COR-L47 (cell line): ENCODE measurements at places on chromosomes 11 and 22.
A peak's percentile ranks its signal among the peaks of the same experiment; 100 is the strongest.

DNA sequence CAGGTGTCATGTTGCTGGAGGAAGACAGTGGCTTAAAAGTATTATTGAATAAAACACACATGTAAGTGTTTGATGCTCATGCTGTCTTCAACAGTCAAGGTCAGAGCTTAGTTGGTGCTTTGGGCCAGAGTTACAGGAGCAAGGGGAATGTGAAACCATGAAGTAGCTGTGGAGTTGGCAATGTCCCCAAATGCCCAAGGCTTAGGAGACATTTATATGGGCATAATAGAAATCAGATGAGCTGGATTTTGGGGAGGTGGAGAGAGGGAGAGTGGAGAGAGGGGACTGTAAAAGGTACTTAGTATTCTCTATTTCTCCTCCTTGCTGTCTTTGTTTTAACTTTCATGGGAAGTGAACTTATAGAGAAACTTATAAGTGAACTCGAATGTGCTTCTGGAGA is 407.8 kb downstream of the ETS1 start:
- DNase-seq: no peak

DNA sequence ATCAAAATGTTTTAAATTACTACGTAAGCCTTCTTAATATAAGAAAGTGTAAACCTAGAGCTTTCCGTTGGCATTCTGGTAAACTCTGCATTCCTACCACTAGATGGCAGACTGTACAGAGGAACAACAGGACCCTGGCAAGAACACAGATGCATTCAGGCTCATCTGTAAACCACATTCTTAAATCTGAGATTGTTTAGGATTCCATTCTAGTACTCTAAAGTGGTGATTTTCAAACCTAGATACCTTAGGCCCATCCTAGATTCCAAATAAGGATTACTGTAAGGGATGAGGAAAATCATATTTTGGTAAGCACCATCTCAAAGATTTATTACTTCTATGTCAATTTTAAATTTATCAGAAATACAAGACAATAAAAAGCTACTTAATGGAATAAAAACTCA is 26.9 kb downstream of the PICALM start:
- peak; percentile 69 for DNase-seq

DNA sequence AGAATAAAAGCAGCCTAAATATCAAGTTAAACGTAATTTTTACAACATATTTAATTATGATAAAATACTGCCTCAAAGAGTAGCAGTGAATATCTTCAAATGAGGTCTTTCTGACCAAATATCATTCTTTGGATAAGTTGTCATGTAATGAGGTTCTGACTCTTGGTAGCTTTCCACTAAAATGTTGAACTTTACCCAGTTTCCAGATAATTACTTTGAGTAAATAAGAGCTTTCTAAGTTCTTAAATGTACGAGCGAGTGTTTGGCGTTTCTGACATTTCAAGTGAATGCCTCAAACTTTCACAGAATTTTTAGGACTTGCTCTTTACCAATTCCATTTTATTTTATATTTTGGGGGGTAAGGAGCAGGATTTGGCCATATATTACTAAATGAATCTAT is 1515.2 kb downstream of the FAM181B start:
- DNase-seq: no peak

DNA sequence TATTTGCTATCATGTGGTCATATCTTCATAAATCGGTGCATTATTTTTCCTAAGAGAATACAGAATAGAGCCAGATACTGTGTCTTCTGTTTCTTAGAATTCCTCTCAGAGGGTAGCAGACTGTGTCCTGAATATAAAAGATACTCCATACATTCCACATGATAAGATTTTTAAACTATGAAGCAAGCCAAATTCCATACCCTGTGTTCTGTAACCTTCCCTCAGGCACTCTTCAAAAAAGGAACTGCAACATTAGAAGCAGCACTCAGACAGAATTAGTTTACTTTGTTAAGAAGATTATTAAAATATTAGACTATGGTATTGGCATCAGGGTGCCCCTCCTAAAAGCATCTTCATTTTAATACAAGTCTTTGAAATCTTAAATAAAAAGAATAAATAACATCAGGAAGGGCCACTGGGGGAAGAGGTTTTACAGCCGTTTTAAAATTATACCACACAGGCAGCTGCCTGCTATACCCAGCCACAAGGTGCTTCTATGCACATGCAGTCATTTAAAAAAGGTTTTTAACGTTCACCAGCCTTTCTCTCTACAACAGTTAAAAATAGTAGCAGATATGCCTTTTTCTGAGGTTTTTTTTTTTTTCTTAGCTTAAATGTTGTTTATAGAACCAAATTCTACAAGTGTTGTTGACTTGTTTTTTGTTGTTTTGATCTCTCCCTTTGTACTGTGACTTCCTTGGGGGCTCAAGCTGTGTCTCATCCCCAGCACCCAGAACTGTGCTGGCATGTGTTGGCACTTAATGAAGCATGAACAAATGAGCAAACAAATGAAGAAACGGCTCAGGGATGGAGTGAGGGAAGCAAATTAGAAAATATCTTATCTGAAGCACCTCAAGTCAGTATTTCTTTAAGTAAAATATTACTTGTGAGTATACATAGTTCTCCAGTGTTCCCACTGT is 54.7 kb upstream of the CCDC89 start:
- DNase-seq: no peak

GRCh38 chr11:125903711-125904659 is at the start of gene DDX25:
DDX25 (plus strand) TSS chr11:125904508; CDS start chr11:125904518, 10 bp downstream.
- peak; percentile 25 for DNase-seq

- no peak for DNase-seq
Measured at GRCh38 chr11:108559904-108560303, 33.7 kb downstream of the EXPH5 start.

DNA sequence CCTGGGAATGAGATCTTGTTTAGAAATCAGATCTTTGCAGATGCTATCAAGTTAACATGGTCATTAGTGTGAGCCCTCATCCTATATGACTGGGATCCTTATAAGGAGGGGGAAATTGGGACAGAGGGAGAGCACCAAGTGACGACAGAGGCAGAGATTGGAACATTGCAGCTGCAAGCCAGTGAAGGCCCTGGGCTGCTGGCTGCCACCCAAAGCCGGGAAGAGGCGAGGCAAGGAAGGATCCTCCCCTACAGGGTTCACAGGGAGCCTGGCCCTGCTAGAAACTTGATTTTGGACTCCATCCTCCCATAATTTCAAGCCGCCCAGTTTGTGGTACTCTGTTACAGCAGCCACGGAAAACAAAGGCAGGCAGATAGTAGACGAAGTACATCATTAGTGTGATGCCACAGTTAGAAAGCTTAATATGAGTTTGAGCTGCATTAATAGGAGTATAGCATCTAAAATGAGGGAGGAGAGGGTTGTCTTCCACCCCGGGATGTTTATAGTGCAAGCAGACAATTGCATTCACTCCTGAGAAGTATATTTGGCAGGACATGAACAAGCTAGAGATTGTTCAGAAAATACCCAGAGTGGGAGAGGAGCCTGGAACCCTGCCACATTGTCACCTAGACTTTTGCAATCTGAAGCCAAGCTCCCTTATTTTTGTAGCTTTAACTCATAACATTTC is 56.8 kb upstream of the CLMP start:
- DNase-seq: no peak

GRCh38 chr11:70614034-70614681 is 215.8 kb downstream of the CTTN start:
- DNase-seq: no peak

- DNase-seq: peak; percentile 88
Measured at GRCh38 chr22:46731246-46732040, 6.6 kb downstream of the CERK start.

GRCh38 chr22:46753360-46753759 is 9.1 kb upstream of the TBC1D22A start:
- no peak for DNase-seq

DNA sequence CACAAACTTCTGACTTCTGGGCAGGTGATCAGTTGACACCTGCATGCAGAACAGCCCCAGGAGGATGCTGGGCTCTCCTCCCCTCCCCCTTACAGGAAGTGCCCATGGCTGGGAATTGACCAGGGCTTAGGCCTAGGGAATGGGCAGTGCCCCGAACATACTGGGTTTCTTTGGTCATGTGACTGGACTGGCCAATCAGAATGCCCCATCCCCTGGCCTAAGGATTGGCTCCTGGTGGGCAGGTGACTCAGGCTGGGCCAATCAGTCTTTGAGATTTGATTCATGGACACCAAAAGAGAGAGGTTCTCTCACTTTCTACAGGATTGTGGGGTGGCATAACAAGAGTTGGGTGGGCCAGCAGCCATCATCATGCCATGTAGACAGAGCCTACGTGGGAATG is 37.1 kb downstream of the MCM5 start:
- DNase-seq: no peak

DNA sequence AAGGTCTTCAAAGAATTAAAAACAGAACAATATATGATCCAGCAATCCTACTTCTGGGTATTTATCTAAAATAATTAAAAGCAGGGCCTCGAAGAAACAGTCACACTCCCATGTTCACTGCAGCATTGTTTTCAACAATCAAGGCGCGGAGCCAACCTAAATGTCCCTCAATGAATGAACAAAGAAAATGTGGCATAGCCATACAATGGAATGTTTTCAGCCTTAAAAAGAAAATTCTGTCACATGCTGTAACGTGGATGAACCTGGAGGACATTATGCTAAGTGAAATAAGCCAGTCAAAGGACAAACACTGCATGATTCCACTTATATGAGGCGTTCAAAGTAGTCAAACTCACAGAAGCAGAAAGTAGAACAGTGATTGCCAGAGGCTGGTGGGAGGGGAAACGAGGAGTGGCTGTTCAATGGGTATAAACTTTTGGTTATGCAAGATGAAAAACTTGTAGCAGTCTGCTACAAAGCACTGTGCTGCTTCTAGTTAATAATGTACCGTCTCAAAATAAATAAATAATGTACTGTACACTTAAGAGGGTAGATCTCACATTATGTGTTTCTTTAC is 41.2 kb downstream of the SNX19 start:
- no peak for DNase-seq

GRCh38 chr11:75826461-75827230 is 11.6 kb downstream of the UVRAG start:
- DNase-seq: no peak

DNA sequence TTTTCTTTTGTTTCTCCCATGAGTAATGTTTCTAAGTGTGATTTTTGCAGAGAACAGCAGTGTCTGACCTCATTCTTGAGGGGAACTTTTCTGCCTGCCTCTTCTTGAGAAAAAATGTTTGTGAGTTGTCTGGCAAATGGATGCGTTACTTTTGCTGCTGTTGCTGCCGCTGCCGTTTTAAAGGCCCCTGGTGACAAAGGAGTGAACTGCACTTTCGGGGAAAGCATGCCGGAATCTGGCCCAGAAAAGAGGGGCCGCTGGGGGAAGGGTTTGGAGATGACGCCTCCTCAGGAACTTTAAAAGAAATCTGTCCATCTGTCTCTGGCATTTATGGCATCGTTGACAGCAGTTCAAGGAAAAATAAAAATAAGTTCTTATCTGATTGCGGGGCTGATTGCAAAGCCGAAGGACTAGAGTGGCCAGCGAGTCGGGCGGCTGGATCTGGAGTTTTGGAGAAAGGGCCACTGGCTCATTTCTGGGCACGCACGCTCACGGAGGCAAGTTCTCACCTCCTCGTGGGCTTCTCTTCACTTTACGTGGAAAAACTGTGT is 16.5 kb downstream of the ZBTB16 start:
- no peak for DNase-seq

DNA sequence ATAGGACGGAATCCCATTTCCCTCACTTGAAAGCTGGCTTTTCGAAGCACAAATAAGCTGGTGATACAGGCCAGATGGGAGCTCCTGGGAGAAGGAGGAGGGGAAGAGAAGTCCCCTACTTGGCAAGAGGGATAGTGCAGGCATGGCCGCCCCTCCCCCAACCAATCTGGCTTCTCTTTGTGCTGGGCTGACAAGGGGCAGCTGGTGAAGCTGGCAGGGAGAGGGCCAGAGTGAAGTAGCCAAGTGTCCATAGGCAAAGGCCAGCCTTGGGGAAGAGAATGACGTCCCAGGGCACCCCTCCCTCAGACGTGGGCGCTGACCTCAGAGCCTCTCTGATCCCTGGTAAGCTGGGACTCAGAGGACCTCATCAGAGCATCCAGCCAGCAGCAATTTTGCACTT is 78.7 kb upstream of the GRAMD1B start:
- DNase-seq: no peak

- no peak for DNase-seq
Measured at GRCh38 chr11:103078710-103079109, 13.2 kb downstream of the DCUN1D5 start.

DNA sequence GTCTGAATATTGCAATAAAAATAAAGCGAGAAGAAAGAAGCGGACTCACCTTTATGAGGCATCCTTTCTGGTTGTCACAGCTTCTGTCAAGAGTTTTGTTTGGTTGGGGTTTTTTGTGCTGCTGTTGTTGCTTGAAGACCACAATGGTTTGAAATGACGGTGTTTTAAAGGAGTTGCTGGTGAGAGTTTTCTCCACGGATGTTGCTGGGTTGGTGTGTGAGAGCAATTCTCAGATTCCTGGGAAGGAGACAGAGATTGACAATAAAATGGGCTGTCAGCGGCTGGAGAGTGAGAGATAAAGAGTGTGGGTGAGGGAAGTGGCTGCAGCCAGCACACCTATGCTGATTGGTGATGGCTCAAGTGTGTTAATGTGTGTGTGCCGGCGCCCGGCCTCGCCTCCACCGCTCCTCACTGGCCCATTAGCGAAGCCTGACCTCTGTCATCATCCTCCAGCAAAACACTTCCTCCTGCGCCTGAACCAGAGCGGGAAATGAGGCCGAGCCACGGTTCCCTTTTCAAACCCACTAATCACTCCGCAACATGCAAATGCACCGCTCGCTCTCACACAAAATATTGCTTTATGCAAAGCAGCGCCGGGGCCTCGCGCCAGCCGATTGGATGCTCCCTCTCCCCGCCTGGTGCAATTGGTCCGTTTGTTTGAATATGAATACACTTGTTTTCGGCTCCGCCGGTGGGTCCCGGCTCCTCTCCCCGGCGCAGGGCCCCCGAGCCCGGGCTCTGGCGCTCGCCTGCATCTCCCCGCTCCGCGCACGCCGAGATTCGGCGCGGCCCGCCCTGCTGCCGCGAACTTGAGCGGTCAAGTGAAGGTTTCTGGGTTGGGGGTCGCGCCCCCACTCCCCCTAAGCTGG is at the start of gene PAX6:
Gene PAX6, minus strand, starts transcription at position 544 of the 869 bp plus-strand sequence. CDS start 4,911 bp downstream, outside the sequence.
- peak; percentile 97 for DNase-seq

DNA sequence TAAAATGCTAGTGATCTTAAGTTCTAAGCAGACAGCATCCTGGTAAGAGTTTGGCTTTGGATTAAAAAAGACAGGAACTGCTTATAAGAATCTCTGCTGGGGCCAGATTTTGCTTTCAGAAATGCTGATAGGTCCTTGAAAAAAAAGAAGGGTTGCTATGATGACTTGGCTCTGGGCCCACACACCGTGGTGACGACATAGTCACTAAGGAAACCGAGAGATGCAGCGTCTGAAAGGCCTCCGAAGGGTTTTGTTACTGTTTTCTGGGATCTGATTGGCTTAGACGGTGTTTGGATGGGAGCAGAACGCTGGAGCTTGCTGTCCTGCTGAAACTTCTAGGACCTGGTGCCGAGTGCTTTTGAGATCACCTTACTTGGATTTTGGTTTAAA is 8.4 kb downstream of the FAM118A start:
- peak; percentile 88 for DNase-seq

DNA sequence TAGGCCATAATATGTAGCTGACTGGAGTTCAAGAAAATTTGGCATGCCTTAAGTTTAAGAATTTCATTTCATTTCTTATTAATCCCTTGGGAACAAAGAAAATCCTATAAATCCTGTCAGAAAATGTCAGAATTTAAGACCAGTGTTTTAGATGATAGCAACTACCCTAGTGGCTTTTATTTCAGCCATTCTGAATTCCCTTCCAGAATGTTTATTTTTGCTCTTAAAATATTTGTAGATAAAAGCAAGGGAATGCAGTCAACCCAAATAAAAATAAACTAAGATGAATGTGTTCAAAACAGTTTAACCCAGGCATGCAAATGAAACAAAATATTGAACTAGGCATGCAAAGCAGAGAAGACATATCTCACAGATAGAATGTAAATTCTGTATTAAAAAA is 356.9 kb upstream of the LRRC4C start:
- DNase-seq: no peak

GRCh38 chr11:129323896-129324502 is 51.6 kb upstream of the BARX2 start:
- no peak for DNase-seq
